ENCODE measurements at places on chromosomes 1 and 21.

GRCh38 chr1:1291548-1292441 lies 11.6 kb downstream of the SCNN1D start:
- peak; percentile 65 for DNase-seq

DNA sequence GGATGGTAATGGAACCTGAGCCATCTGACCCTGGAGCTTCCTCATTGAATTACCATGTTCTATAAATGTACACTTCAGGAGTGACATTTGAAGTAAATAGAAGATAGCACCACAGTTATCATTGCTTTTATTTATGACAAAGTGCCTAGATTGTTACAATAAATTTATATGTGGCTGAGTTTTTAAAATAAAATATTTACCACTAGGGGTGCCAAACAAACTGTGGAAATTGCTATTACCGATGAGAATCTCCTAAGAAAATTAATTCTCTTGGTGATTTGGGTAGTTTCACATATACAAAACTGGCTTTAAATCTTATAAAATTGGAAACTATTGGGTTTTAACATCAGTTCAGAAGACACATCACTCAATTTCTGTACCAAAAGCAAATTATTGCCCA lies 1.4 kb upstream of the TNR start:
- DNase-seq: no peak

DNA sequence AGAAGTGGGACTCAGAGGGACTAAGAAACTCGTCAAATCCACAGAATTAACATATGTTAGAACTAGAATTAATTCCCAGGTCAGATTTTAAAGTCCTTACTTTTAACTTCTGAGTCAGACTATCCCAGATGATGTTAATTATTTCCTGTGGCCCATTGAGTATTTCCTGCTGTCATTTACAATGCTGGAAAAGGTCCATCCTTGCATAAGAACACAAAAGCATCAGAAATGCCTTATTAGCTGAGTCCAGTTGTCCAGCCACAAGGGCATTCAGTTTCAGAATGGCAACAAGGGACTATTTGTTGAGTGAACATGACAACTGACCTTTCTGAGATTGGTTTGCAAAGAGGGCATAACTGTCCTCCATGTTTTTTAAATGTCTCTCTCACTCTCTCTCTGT lies 16.5 kb upstream of the HIVEP3 start:
- no peak for DNase-seq

GRCh38 chr1:8632102-8632501 lies 185.3 kb downstream of the RERE start:
- no peak for DNase-seq

DNA sequence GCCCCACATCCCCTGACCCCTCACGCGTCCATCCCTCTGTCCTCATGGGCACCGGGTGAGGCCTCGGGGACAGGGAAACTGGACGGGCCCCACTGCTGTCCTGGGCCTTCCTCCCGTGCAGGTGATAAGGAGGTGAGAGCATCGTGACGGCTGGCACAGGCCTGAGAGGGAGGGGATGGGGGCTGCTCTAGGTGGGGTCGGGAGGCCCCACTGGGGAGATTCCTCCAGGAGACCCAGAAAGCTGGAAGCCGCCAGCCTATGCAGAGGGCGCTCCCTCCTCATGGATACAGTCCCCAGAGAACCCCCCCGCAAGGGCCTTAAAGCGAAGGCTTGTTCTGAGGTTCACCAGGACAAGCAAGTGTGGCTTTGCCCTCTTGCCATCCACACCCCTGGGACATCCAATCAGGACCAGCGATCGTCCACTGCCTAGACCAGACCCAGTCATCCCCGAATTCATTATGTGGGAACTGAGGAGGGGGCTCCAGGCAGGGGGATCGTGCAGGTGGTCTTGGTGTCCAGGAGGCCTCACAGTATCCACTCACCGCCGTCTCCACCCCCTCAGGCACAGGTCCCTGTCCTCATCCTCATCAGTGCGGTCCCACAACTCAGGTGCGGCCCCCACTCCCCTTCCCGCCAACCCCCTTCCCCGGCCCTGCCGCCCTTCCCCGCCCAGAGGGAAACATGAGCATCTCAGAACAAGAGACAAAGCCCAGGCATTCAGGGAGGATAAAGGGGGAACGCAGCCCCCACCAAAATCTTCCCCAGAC lies 45.3 kb upstream of the COL18A1 start:
- DNase-seq: no peak

GRCh38 chr1:83872515-83872914 lies 126.4 kb downstream of the TTLL7 start:
- no peak for DNase-seq

- no peak for DNase-seq
These were observed 240.1 kb downstream of the NPHP4 start for GRCh38 chr1:5751833-5752745.

DNA sequence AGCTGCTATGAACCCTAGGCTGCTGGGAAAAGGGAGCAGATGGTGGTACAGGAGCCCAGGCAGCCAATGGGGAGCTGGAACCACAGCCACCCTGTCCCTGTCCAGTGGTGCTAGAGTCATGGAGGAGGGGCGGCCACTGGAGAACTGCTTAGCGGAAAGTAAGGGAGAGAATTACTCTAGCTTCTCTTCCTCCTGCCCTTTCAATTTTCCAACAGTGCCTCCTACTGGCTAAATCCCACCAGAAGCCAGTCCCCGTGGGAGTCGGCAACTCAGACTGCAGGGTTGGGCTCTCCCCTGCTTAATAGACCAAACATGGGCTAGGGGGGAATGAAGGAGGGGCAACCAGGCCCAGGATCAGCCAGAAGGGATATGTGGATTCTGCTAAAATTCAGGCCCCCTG lies 154.5 kb downstream of the ACTL8 start:
- no peak for DNase-seq

DNA sequence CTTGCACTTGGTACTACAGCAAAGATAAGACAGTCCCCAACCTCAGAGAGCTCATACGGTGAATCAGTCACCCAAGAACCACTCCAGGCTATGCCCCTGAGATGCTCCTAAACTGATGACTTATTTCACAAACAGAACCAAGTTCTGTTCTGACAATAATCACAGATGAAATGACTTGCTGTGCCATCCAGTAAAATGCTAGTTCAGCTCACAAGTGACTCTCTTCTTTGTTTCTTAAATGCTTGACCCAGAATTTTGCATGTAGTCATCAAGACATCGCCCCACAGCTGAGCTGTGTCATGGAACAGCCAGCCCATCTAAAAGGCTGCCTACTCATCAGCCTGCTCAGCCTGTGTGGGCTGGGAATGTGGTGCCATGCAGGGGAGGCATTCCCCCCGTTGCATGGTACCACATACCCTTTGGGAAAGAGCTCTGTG lies 6.1 kb upstream of the SLC19A2 start:
- DNase-seq: no peak

- DNase-seq: no peak
These were observed 194.4 kb downstream of the EIF4G3 start for GRCh38 chr1:20982316-20982715.

- peak; percentile 92 for DNase-seq
These were observed at the start of gene ZYG11B for GRCh38 chr1:52726265-52727113. Gene ZYG11B (plus strand): TSS chr1:52726453. CDS start chr1:52726654, 201 bp downstream.

DNA sequence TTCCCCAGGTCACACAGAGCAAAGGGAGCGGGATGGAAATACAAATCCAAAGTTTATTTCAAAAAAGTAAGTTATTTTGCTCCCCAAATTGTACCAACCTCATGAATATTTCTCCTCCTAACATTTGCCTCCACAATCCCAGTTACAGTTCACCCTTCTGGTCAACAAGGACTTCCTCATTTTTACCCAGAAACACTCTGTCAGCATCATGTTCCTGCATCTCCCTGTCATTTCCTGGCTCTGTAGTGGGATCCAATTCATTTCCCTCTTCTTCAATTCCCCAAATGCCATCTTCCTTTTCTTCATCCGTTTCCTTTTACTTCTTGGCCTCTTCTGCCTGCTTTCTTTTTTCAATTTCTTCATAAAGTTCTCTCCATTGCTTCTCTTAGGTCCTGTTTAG lies 32.0 kb upstream of the EPS15 start:
- no peak for DNase-seq

DNA sequence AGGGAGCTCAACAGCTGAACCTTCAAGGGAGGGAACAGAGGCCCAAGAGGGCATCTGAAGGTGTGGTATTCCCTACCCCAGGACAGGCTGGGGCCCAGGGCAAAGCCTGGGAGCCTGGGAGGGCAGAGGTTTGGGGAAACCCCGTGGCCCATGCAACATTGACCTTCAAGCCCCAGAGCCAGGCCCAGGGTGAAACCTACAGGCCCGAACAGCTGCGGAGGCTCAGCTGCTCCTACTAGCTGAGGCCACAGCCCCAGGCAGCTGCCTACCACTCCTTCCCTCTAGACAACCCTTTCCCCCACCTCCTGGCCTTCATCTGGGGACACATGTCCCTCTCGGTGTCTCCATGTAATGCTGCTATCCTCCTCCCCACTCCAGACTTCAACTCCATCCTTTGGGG lies 3.2 kb downstream of the LAD1 start:
- no peak for DNase-seq

- no peak for DNase-seq
These were observed 73.5 kb downstream of the JAK1 start for GRCh38 chr1:64892576-64893573.

DNA sequence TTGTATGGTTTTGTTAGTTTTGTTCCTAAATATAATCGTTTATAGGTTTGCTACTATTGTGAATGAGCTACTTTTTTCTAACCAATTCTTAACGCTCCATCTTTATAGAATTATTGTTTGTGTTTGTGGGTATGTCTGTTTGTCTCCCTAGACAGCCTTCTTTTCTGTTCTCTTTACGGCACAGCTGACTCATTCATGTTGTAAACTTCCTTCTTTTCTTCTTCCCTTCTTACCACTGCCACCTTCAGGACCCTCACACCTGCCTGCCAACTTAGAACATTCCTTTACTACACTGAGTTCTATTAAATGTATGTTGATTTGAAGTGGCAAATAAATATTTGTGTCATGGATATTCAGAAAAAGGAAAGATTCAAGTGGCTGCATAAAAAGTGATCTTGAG lies 29.1 kb downstream of the AK5 start:
- no peak for DNase-seq

DNA sequence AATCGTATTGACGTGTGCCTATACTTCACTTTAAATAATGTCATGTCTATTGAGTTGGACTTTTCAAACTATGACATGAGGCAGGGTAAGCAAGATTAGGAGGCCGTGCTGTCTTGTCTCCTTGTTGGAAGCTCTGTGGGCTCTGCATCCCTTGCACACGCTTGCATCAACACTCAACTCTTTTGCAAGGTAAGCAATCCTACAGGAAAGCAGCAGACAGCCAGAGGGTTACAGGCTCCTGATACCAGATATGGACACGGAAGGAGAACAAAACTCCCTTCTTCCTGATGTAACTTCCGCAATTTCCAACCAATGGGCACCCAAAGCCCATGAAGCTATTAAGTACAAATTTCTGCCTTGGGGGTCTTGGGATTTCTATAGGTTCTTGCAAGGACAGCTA lies 1520.7 kb upstream of the B3GALT2 start:
- no peak for DNase-seq

GRCh38 chr21:44445145-44445812 lies 10.0 kb upstream of the LRRC3 start:
- DNase-seq: no peak

- no peak for DNase-seq
These were observed 14.2 kb upstream of the RGS4 start for GRCh38 chr1:163055005-163055404.

DNA sequence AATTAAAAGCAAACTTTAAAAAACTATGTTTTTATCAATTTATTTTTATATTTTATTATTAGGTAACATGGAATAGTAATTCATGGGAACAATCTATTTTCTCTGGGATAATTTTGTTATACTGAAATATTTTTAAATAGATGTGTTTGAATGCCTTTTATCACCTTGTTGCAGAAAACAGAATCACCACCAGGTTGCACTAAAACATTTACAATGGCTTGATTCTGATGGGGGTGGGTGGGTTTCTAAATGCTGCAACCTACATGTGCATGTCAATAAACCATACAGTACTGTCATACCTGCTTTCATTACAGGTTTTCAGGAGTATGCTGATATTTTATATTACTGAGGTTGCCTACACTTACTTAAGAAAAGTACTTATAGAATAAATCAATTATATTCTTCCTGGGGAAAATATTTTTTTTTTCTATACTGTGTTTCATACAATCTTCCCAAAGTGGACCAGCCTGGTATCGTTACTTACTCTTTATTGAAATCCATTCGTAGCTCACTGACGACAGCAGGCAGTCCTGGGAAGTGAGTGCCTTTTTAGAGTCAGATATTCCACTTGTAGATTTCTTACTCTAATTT lies 132.8 kb downstream of the PTPRC start:
- DNase-seq: peak; percentile 31

DNA sequence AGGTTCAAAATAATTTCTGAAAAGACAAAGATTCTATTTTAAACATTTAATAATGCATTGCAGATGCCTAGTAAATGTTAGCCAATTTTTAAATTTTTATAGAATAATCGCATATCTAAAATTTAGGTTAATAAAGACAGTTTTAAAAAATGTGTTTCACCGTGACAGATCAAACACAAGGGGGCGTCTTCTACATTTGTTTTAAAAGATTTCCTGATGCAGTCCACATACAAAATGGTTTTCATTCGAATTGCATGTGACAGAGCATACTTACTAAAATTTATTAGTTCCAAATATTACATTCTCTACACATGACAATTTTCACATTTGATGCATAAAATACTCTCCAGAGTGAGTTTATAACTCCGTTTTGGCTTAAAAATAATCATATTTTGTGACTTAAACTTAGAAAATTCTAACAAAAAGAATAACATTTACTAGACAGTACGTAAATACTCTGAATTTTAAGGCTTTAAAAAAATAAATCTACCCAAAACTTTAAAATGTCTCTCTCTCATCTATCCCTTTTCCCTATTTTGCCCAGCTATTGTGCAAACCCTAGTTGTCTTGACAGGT lies 75.5 kb downstream of the ADAMTS1 start:
- DNase-seq: peak; percentile 9

GRCh38 chr1:54230507-54231339 lies 30.8 kb downstream of the MRPL37 start:
- DNase-seq: no peak

GRCh38 chr1:205986861-205987260 lies 16.3 kb downstream of the RAB7B start:
- DNase-seq: no peak

DNA sequence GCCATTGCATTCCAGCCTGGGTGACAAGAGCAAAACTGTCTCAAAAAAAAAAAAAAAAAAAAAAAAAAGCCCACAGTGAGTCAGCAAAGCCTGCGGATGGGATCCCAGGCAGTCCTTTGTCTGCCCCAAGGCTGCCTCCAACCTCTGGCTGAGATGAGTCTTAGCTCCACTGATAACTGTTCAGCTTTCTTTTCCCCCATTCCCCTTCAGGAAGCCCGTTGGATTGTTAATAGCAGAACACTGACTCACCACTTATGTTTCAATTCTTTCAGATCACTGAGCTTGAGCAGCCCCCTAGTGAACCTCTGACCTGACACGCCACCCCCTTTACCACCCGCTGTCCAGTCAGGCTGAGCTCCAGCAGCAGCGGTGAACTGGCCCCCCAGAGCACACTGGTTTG lies 57.5 kb downstream of the ERG start:
- DNase-seq: no peak

GRCh38 chr1:205610036-205610435 lies 21.8 kb downstream of the ELK4 start:
- DNase-seq: no peak
